Posterior vena cava (tissue), 2 donors: ENCODE measurements at places on chromosomes 5 and 9. TPM values are rescaled to one million over a fixed set of nuclear protein-coding genes. Genes with fewer than 3 reads are reported as not detected.

GRCh38 chr9:133463234-133463863 is 3.6 kb downstream of the CACFD1 start:
- DNase-seq: no peak

DNA sequence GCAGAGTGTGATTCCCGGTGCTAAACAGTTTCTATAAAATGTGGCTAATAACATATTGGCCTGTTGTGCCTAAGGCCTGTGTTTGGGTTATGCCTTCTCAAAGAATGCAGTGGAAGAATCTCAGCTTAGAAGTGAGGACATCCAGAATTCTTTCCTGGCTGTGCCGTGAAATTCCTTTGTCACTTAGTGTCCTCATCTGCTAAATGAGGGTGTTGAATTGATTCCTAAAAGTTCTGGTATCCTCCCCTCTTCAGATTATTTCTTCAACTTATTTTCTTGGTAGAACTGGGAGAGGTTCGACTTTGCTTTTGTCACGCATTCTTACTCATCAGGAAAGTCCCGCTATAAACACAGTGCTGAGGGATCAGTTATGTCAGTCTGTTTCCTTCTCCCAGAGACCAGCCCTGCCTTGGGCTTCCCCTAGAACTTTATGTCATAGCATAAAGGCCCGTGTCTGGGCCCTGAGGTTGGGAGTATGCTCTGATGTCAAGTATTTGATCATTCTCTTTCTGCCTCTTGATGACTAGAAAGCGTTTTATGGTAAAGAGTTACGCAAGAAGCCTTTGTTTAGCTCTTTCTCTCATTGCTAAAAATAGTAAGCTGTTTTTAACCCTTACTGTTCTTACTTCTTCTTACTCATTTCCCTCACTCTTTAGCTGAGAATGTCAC is 29.5 kb downstream of the MTAP start:
- DNase-seq: no peak

DNA sequence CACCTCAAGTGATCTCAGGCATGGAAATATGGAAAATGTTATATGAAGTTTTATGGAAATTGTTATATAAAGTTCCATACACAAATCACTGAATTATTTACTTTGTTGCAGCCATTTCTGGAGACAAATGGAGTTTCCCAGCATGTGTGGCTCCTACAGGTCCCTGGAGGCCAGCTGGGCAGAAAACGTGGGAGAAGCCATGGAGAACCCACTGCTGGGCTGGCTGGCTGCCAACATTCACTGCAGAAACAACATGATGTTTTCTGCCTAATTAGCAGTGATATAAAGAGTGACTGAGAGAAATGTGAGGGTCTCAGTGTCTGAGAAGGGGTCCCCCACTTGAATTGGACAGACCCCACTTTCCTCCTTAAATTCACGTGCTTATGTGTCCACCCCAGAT is 208.8 kb upstream of the IRX2 start:
- DNase-seq: no peak

DNA sequence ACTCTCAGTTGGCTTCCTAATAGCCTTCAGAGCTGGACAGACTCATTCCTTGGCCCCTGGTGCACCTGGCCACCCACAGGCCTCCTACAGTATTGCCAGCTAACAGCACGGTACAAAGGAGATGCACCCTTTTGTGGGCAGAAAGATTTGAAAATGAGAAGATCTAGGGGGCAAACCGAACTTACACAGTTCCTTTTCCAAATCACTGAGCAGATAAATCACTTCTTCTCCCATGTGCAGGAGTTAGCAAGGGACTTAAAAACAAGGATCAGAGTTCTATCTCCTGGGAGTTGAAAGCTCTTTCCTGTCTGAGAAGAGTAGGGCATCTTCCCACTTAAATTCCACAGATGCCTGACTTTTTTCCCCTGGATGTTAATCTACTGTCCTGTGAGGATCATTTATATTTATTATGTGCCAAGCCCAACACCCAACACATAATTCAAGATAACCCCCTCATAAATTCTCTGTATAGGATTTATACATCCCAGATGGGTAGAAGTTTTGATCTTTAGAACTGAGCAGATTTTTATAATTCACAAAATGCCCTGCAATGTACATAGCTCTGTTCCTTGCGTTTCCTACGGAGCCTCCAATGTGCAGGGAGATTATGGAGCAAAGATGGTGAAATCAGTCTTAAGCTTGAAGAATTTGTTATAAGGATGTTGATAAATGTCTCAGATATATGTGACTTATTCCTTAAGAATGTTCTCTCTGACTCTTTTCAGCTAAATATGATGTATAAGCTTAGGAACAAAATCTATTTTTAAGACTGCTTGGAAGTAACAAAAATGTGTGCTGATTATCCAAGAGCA is 207.2 kb upstream of the DAPK1 start:
- DNase-seq: no peak

Gene PDE6A
- total RNA-seq: not detected

GRCh38 chr9:121156263-121156731 is 45.4 kb downstream of the RAB14 start:
- no peak for DNase-seq

Gene EIF4E1B
- not detected for total RNA-seq

Gene ERCC6L2
- 47.7 TPM for total RNA-seq

GRCh38 chr9:124137944-124138335 is 119.8 kb upstream of the NEK6 start:
- no peak for DNase-seq

Gene BSPRY
- total RNA-seq: 0.14 TPM

- DNase-seq: no peak
Observed at GRCh38 chr9:69834591-69835184, 14.1 kb downstream of the CFAP95 start.

Gene NUDT12
- total RNA-seq: 10.1 TPM

DNA sequence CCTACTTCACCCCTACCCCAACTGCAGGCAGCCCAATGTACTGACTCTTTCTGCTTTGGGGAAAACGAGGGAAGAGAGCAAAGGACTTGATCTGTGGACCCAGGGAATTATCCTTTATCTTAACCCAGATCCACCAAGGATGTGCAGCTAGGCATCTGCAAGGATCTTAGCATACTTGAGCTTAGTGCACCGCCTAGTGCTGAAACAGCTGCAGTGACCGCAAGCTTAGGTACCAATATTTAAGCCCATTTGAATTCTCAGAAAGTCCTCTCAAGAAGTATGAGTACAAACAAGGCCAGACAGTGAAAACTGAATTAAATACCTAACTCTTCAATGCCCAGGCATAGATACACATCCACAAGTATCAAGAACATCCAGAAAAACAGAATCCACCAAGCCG is 576.7 kb upstream of the ADAMTS16 start:
- no peak for DNase-seq

DNA sequence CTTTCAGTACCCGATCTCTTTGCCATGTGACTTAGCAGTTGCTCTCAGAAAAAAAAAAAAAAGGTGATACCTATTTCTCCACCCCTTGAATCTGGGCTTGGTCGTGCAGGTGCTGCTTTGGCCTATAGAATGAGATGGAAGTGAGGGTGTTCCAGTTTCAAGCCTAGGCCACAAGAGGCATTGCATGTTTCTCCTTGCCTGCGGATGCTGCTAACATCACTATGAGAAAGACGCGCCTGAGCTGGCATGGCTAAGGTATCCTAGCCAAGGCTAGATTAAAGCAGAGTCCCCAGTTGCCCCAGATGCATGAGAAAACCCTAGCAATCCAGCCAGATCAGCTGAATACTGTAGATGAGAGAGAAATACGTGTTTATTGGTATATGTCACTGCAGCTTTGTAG is 14.7 kb upstream of the CSF1R start:
- no peak for DNase-seq

DNA sequence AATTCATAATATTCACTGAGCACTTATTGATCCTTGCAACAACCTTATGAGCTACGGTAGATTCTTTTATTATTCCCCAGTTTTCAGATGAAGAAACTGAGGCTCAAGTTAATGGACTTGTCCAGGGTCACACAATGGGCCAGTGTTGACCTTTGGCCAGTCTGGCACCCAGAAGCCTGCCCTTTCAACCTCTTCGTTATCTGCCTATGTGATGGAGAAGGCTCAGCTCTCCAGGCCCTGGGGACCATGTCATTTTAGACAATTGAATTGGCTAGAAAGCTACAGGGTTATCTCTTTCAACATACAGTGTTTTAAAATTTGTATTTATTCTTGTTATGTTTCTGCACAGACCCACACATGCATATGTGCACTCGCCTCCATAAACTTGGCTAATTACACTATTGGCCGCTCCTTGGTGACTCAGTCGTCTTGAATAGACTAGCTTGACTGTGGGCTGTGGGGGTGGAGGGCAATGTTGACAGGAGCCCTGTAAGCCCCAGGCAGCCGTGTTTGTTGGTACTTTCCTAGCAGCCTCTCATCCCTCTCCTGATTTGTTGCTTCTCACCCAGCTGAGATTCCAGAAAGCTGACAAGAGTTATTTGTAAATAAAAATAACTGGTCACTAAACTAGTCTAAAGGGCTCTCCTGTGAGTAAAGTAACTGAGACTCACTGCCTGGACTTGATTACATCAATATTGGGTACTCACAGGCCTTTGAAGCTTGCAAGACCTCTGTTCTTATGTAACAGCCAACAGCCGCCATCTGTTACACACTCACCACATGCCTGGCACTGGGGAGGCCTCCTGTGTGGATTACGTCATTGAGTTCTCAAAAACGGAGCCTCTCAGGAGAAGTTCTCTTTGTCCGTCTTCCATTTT is 8.5 kb upstream of the ANGPTL2 start:
- no peak for DNase-seq

DNA sequence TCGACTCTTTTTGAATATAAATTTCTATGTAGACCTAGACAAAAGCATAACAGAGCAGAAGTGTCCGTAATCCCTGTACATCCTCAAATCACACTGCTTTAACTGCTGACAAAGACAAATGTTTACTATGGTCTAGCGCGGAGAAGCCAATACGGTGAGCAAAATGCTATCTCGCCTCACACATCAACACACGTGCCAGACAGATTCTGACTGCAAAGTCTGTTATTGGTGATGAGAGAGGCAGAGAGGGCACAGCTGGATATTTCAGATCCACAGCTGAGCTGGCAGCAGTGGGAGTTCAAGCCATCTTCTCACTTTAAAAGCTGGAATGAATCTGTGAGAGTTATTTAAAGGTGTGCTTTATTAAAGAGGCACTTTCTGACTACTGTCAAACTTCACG is 124.3 kb downstream of the ARL15 start:
- no peak for DNase-seq

DNA sequence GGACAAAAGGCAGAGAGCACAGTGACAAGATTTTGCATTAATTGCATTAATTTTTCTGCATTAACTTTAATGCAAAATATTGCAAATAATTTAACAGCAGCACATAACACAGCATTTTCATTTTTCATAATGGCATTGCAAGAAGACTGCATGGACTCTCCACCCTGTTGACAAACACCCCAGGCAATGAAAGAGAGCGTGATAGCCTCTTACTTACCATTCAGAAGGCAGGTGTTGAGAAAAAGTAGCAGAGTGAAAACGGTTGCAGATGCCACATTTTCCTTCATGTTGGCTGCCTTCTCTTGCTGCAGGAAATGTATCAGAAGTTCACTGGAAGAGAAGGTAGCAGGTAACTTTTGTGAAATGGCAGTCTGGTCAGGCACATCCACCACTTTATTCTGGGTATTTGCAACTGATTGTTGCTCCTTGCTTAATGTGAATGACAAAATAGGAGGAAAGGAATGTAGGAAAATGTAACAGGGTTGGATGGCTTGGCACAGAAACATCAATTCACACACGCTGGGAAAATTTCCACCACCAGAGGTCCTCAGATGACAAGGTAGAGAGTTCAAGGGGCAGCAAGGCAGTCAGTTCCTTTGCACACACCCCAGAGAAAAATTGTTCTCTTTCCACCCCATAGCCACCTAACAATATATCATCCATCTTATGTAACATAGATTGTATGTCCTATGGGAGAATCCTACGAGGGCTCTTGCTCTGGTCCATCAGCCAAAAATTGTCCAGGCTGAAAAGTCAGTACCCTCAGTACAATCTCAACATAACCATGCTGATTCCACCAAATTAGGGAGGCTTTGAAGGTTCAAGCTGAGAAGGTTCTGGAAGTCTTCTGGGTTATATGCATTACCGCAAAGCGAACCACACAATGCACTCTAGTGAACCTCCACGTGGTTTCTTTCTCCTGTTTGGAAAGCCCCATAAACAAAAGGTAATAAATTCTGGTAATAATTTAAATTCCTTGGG is 41.9 kb upstream of the AGXT2 start:
- DNase-seq: no peak

DNA sequence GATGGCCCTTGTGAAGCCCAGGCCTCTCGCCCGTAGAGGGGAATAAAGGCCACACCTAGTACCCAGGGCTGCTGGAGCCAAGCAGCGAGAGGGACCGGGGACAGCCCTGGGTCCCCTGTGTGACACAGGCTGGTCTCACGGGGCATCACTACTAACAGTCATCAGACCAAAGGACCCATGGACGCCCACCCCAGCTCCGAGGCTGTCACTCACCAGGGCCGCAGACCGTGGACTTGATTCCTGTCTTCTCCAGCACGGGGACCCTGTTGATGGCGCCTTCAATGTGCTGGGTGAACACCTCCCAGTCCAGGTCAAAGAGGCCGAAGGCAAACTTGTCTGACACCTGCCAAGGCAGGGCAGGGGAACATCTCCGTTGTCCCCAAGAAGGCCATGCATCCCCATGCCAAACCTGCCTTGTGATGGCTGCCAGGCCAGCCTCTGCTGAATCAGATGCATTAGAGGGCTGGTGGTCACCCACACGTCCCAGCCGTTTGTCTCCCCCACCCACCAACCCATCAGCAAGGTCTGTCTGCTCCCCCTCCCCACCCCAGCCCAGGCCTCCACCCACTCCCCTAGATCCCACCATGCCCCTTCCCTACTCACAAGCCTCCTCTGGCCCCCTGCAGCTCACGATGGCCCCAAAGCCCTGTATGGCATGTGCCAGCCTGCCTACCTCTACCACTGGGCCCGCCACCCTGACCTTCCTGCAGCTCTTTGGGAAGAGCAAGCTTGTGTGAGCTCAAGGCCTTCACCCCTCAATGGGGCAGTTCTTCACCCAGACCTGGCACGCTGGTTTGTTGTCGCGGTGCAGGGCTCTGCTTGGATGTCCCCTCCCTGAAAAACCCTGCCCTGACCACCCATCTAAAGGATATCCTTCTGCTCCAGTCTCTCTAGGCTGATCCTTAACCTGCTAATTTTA is 20.8 kb downstream of the SARDH start:
- DNase-seq: peak; percentile 65

DNA sequence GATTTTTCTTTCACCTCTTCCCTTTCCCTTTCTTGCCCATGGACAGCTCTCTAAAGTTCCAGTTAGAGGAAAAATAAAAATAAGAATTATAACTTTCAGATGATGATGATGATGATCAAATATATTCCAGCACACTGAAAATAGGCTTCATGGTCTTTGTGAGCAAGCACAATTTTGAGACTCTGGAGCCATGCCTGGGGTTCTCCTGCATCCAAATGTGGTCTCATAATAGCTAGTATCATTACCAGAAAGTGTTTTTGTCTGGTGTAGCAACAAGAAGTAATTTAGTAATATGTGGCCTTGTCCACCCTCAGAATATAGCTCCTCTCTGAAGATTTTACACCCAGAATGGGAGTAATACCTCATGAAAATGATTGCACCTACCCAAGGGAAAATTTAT is 150.4 kb downstream of the SNCAIP start:
- DNase-seq: no peak

- DNase-seq: no peak
Observed at GRCh38 chr9:5915438-5915837, 24.7 kb downstream of the MLANA start.
